Fibroblast of skin of scalp (primary cell): ENCODE measurements at places on chromosomes 2 and 18.

DNA sequence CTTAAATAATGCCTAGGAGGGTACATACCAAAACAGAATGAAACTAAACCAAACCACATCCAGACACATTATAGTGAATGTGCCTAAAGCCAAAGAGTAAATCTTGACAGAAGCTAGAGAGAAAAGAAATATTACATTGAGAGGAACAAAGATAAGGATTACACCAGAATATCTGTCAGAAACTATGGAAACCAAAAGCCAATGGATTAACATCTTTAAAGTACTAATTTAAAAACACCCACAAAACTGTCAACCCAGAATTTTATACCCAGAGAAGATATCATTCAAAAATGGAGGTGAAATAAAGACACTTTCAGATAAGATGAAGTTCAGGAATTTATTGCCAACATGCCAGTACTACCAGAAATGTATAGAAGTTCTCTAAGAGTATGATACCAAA lies 198.5 kb upstream of the ZEB2 start:
- no peak for DNase-seq

- no peak for DNase-seq
Measured at GRCh38 chr2:170533156-170533555, 182.0 kb upstream of the SP5 start.

DNA sequence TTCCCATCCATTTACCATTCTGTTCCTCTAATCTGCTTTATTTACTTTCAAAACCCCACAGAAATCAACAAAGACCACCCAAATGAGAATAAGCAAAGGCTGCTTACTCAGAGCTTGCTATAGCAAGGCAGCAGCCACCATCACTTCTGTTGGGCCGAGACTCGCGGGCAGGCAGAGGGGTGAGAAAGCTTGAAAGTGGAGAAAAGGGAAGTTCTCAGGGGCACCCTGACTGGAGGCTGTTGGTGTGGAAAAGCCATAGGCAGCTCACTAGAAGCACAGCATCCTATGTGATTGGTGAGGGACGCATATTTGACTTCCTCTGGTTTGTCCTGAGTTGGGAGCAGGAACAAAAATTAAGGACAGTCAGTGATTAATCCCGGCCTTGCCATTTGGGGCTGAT lies 269.7 kb upstream of the THSD7B start:
- no peak for DNase-seq

DNA sequence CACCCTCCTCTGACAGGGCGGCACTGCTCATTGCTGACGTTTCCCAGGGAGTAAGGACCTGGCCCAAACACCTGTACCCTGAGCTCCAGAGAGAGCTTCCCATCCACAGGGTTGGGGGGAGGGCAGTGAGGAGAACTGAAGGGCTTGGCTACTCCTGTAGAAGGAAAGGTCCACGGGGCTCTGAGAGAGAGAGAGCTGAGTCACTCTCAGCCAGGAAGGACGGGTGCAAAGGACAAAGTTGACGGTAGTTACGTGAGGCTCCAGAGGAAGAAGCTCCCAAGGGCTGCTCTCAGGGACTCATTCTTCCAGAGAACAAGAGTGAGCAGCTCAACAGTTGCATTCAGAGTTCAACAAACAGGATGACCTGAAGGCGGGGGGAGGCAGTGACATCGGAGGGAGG lies 852.5 kb downstream of the GALR1 start:
- DNase-seq = no peak

GRCh38 chr2:67510745-67511144 lies 113.6 kb downstream of the ETAA1 start:
- peak; percentile 66 for DNase-seq

GRCh38 chr2:45888167-45888566 lies 236.7 kb downstream of the PRKCE start:
- DNase-seq = peak; percentile 58

GRCh38 chr2:233822781-233823730 lies 31.3 kb downstream of the HJURP start:
- no peak for DNase-seq

GRCh38 chr2:234249873-234250272 lies 199.4 kb downstream of the SPP2 start:
- DNase-seq = peak; percentile 78

GRCh38 chr2:45930396-45930792 lies 278.9 kb downstream of the PRKCE start:
- peak; percentile 29 for DNase-seq

DNA sequence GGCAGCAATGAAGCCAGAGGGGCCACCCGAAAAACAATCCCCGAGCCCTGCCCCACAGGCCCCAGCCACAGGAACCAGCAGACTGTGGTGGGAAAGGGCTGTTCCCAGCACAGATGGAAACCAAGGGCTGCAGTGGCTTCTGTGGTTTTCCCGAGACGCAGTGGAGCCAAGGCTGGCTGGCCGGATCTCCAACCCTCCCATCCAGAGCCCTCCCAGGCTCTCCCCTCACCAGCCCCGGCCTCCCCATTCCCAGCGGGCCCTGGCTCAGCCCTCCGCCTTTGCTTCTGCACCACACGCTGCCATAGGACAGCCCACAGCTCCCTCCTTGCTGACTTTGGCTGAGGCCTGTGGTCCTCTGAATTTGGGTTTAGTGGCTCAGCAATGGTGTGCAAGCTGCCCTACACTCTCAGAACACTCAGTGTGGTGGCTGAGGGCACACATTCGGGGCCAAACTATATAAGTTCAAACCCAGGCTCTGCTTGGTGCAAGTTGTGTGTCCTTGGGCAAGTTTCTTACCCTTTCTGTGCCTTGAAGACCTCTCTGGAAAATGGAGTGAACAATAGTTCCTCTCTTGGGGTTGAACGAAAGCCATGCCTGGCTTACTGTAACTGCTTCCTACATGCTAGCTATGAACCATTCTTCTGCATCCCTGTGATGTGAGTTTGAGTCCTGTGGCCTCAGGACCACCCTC lies 200.1 kb downstream of the SMAD7 start:
- DNase-seq = peak; percentile 81

DNA sequence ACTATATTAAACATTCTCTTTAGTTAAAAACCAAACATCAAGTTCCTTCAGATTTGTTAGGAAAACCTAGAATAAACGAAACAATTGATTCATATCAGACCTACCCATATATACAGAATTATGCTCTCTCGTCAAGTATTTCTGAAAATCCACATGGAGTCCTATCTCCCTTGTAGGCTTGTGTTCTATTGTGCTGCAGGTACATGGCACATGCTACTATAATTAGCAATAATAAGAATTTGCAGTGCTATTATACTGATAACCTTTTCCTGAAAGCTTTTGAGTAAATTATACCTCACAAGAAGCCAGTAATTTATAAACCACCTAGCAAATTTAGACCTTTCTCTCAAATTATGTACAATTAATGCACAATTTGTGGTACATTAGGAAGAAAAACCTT lies 158.6 kb upstream of the STK17B start:
- DNase-seq = no peak

DNA sequence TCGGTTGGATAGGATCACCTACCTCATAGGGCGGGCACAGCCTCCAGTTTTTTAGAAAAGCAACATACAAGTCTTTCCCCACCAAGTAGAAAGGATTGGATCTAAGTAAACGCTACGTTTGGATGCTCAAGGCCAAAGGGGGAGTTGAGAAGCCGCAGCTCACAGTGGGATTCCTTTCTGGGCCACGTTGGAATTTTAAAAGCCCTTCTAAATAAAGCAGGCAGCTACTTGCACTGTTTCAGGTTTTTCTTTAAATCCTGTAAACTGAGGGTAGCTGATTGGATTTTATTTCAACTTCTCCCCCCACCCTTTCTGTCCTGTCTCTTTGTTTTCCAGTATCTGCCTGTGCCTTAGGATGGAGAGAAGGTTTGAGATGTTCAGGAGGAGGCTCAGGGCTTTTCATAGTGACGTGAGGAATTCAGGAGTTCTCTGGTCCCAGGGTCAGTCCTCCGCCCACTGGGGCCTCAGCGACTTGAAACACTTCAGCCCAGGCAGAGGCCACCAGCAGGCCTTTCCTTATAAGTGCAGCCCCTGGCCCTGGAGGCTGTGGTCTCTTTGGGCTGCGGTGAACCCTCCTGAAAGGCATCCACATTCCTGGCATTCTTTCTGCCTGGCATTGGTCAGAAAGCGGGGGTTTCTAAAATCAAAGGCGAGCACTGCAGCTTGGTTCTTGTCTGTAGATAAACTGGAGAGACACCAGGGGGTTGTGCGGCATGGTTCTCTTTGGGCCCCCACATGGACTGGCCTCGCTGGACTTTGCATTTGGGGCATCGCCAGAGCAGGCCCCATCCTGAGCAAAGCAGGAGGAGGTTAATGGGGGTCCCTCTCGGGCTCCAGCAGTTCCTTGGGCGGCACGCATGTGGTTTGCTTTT lies 44.5 kb downstream of the SH3BP4 start:
- peak; percentile 98 for DNase-seq

GRCh38 chr18:49273241-49273880 lies 187.1 kb downstream of the DYM start:
- peak; percentile 68 for DNase-seq

- DNase-seq = no peak
Measured at GRCh38 chr2:38415728-38416291, 38.7 kb upstream of the ATL2 start.

DNA sequence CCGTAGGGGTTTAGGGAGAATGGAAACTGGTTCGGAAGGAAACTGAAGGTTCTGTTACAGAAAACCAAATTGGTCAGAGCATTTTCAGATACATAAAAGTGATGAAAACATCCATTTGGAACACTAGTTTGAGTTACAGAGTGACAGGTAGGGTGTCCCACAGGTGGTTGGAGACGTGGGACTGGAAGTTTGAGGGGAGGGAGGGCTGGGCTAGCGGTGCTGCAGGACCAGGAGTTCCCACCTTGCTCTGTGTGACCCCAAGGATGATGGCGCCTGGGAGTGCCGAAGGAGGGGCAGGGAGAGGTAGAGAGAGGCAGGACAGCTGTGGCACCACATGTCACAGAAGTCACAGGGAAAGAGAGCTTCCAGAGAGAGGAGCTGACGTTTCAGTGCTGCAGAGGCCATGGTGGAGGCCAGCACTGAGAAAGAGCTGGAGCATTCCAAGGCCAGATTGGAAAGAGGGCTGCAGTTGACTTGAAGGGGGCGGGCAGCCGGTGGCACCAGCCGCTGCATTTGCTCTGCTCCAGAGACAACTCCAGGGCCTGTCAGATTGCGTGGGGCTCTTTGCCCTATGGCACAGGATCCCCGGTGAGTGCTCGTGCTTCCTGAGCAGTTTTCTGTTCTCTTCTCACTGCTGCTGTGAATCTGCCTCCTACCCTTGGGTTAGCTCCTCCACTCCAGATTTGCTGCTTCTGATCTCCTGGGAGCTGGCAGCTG lies 56.2 kb upstream of the FOSL2 start:
- DNase-seq = no peak

GRCh38 chr2:73307720-73308119 lies 14.4 kb upstream of the EGR4 start:
- DNase-seq = no peak

GRCh38 chr2:230231251-230231650 lies 5.7 kb downstream of the SP140 start:
- no peak for DNase-seq

GRCh38 chr18:7844017-7844416 lies 276.9 kb downstream of the PTPRM start:
- DNase-seq = no peak

DNA sequence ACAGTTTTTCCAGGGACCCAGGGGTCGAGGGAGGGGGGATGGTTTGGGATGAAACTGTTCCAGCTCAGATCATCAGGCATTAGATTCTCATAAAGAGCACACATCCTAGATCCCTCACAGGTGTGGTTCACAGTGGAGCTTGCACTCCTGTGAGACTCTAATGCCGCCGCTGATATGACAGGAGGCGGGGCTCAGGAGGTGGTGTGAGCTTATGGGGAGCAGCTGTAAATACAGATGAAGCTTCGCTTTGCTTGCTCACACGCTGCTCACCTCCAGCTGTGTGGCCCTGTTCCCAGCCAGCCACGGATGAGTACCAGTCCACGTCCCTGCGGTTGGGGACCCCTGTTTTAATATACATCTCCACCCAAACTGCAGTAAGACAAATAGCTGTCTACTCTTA lies 204.2 kb downstream of the AGAP1 start:
- no peak for DNase-seq

GRCh38 chr2:184308706-184309105 lies 289.6 kb upstream of the ZNF804A start:
- no peak for DNase-seq

- no peak for DNase-seq
Measured at GRCh38 chr2:69213782-69214181, 173.2 kb downstream of the GFPT1 start.

DNA sequence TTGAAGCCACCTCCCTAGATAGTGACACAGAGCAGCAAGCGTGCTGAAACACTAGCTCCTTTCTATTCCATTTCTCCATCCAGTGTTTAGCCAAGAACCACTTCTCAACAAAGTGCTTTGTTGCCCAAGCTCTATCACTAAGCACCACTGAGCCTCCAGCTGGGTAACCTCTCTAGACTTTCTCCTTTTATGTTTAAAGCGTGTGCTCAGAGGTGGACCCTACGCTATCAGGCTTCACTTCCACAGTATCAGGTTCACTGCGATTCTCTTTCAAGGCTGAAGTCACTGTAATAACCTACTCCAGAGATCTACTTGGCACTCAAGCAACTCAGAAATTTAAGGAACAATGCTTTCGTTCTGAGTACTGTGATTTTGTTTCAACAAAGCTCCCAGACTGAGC lies 197.9 kb downstream of the LNPK start:
- DNase-seq = no peak

- DNase-seq = peak; percentile 49
Measured at GRCh38 chr2:83054751-83055150, 1404.3 kb downstream of the SUCLG1 start.

DNA sequence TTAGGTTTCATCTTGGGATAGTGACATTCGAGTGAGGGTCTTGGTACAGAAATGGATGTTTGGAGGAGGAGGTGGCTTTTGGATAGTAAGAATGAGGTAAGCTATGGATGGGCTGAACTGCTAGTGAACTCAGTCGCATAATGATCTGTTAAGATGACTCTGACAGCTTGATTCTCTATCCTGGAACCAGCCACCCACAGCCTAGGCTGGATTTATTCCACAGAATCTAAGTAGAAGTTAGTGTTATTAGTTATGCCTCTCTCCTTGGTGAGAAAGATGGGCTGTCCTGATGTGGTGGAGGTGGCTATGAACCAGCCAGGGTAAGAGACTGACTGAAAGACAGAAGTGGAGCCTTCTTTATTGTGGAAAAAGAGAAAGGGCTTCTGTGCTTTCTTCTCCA lies 22.4 kb downstream of the IL36A start:
- DNase-seq = no peak

- no peak for DNase-seq
Measured at GRCh38 chr2:121858369-121858768, 102.9 kb downstream of the TSN start.
